ENCODE measurements at places on chromosomes 6 and 20.

GRCh38 chr20:55143601-55144000 lies 668.2 kb downstream of the DOK5 start:
- DNase-seq, result no peak

- no peak for DNase-seq
Measured at GRCh38 chr20:40844332-40844731, 155.3 kb upstream of the MAFB start.

- no peak for DNase-seq
Measured at GRCh38 chr6:122151066-122151465, 248.4 kb upstream of the HSF2 start.

GRCh38 chr20:5809495-5809894 lies 59.3 kb downstream of the SHLD1 start:
- no peak for DNase-seq

DNA sequence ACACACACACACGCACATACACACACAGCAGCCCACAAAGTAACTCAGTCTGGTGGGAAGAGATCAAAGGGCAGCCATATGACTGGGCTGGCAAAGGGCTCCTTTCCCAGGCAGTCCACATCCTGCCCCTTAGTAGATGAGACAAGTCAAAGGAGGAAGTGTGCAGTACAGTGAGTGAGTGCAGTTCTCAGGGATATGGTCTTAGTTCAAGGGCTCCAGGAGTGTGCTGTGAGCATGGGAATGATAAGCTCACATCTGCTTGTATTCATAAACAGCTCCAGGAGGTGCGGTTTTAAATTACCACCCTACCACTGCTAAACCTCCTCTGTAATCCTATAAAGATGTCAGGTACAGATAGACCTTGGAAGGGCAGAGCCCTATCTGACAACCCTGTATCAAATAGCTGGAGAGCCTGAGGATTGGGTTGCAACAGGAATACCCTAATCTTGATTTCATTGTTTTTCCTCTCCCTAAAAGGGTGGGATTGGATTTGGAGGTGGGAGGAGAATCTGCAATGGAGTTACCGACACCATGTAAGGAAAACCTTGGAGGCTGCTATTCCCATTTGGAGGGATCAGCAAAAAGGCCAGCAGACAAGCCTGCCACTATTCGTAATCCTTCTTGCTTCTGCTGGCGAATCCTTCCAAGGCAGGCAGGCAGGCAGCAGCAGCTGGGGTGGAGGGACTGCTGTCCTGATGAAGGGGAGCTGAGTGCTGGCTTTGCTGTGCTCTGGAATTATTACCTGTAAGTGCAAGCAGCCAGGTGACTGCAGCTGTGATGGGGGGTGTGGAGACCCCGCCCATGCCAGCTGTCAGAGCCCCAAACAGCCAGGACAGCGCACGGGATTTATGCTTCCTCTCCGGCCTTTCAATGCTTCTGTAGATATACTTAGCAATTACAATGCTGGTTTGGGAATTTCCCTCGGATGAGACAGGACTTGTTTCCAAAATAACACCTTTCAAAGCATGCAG lies 342.7 kb downstream of the PRL start:
- no peak for DNase-seq

GRCh38 chr6:169490830-169491229 lies 211.0 kb downstream of the WDR27 start:
- no peak for DNase-seq

- DNase-seq, result no peak
Measured at GRCh38 chr6:143405373-143406154, 44.9 kb downstream of the ADAT2 start.

- DNase-seq, result no peak
Measured at GRCh38 chr6:164928057-164928727, 381.2 kb downstream of the C6orf118 start.

GRCh38 chr6:144690666-144691065 lies 405.5 kb downstream of the UTRN start:
- DNase-seq, result no peak

GRCh38 chr20:63086421-63087235 lies 79.9 kb upstream of the BHLHE23 start:
- no peak for DNase-seq

GRCh38 chr6:46381057-46381456 lies 110.2 kb downstream of the RCAN2 start:
- DNase-seq, result no peak

DNA sequence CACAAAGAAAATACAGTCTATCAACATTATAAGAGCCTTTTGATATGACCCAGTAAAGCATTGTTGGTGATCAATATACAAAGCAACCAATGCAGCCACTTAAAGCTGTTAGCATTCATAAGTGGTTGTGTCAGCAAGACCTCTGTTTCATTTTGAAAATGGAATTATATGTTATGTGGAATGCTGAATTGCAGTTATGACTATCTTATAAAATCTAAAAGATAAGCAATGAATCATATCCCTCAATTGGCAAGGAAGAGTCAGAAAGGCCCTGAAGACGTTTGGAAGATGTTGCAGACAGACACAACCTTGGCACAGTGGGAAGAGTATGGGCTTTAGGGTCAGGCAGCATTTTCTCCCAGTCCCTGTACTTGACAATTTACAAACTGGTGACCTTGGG lies 93.8 kb upstream of the RNF217 start:
- no peak for DNase-seq

- DNase-seq, result no peak
Measured at GRCh38 chr20:21092806-21093205, 13.4 kb downstream of the LINC00237 start.

DNA sequence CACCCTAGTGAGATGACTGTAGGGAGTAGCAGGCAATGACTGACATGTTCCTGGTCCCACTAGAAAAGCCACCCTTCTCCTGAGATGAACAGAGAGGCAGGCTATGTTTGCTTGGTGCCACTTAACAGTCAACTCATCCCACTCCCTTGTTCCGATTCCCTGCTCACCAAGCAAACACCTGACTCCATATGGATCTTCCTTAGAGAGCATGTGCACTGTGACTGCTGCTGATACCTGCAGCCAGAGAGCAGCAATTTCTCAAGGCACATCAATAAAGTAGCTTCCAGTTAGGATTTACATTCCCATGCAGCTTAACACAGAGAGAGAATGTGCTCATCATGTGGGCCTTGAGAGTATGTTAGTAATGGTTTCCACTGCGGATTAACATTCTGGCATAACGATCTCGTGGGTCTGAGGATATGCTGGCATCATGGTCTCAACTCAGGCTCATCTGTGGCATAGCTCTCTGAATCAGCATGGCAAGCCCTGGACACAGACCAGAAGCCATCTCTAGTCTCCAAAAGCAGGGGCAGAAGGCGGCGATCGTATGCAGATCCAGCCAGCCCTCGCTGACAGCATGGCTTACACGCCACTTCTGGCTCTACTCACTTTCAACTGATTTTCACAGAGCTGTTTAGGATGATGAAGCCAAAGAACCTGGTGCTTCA lies 43.9 kb downstream of the ATXN1 start:
- no peak for DNase-seq

DNA sequence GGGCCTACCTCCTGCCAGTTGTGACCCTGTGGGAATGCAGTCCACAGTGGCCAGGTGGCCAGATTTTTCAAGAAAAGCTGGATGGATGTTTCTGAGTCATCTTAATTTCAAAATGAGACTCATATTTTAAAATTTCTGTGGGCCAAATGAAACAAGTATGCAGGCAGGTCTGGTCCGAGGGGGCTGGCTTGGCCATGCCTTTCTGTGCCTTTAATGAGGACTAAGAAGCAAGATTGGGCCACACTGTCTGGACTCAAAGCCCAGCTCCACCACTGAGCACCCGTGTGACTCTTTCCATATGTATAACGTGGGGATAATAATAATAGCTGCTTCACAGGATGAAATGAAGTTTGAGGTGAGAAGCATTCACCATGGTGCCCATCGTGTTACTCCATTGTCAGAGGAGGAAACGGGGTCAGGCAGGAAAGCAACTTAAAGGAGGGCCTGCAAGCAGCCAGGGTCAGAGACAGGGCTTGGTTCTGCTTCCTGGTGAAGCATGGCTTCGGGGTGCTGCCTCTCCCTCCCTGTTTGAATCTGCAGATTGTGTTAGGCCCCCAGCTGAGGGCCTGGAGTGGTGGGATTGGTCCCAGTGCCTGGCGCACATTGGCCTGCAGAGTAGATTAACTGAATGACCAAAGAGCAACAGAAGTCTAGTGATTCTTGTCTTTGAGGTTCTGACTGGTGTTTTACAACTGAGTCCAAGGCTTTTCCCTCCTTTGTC lies 3.8 kb downstream of the SOX12 start:
- no peak for DNase-seq

- DNase-seq, result no peak
Measured at GRCh38 chr6:52049252-52050050, 38.0 kb downstream of the PKHD1 start.

DNA sequence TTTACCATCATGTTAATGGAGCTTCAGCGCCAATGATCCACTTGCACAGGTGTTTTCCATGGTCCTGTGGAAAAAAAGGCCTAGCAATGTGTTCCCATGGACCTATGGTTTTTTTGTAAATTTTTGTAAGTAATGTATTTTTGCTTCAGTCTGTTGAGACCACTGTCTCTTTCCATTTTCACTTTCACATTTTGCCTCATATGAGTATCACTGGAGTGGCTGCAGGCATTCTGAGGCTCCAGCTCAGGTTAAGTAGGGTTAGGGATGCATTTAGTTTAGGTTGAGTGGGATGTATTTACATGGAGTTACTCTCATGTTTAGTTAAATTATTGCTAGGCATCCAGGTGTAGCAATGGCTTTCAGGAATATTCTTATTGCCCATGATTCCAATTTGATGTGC lies 19.2 kb upstream of the LMBRD1 start:
- no peak for DNase-seq

- DNase-seq, result no peak
Measured at GRCh38 chr6:140344142-140344913, 969.9 kb upstream of the CITED2 start.

- DNase-seq, result no peak
Measured at GRCh38 chr6:85192186-85192585, 257.7 kb upstream of the NT5E start.

- no peak for DNase-seq
Measured at GRCh38 chr20:17306427-17306826, 79.6 kb downstream of the PCSK2 start.

Measured in stimulated activated CD4-positive, alpha-beta T cell treated with anti-CD3 and anti-CD28 coated beads, Interleukin-12 subunit alpha, Interleukin-12 subunit beta, amount 100 ng/mL, for 4 hours (primary cell).